ENCODE measurements at places on chromosomes 6 and 20. TPM values are rescaled to one million over a fixed set of nuclear protein-coding genes. Genes with fewer than 3 reads are reported as not detected.

DNA sequence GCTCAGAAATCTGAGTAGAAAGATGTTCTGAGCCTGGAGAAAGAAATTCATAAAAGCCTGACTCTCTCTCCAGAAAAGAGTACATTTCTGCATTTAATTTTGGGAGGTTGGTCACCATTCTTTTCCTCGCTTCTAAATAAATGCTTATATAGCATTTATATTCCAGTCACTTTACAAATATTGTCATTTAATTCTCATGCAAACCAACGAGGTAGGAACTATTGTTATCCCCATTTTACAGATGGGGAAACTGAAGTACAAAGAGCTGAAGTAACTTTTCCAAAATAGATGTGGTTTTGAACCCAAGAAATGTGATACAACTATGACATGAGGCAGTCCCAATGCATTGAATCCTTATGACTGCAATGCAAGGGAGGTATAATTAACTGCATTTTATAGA is 4.5 kb upstream of the TRIB3 start:
- no peak for DNase-seq

- no peak for DNase-seq
Observed at GRCh38 chr6:100892693-100893092, 11.6 kb upstream of the ASCC3 start.

DNA sequence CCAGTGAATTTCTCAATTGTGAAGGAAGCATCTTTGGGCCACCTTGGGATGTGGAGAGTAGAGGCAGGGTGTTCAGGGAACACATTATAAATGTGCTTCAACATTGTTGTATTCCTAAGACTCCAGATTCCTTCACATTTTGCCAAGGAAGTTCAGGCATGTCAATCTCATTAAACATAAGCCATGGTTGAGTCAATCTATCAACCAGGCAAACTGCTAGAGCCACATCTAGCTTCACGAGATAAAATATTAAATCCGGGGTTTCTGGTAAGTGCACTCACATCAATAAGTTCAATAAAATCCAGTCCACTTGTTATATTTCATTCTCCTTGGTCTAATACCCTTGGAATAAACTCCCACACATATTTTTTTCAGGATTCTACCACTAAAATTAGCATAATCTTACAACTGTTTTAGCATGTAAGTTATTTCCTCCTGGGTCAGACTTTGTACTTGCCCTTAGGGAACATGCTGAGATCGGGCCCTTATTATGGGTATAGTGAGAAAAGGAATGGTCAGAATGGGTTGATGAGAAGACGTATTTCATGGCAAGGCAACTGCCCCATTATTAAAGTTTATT is 93.6 kb downstream of the ADTRP start:
- DNase-seq = no peak

DNA sequence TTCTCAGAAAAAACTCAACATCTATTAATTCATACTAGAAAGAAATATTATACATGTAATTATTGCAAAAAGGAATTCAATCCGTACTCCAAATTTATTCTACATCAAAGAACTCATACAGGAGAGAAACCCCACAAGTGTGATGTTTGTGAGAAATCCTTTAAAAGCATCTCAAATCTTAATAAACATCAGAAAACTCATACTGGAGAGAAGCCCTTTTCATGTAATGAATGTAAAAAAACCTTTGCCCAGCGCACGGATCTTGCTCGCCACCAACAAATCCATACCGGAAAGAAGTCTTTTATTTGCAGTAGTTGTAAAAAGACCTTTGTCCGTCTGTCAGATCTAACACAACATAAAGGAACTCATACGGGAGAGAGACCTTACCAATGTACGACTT is 22.0 kb downstream of the ZNF334 start:
- DNase-seq = no peak

DNA sequence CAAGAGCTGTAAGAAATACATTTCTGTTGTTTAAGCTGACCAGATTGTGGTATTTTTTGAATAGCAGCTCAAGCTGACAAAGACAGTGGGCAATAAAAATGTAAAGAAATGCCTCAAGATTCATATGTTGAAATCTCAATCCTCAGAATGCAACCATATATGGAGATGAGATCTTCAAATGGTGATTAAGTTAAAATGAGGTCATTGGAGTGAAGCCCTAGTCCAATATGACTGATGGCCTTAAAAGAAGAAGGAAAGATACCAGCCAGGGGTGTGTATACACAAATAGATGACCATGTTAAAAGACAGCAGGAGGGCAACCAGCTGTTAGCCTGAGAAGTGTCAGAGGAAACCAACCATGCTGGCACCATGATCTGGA is 7.1 kb upstream of the DDO start:
- no peak for DNase-seq

- no peak for DNase-seq
Observed at GRCh38 chr6:155708100-155708499, 252.5 kb upstream of the NOX3 start.

GRCh38 chr6:91654357-91654756 is 1067.5 kb upstream of the MAP3K7 start:
- DNase-seq = no peak

GRCh38 chr20:36439040-36439730 is 102.1 kb upstream of the MYL9 start:
- DNase-seq = peak; percentile 65

GRCh38 chr6:28770732-28771131 is 153.1 kb downstream of the TRIM27 start:
- no peak for DNase-seq

DNA sequence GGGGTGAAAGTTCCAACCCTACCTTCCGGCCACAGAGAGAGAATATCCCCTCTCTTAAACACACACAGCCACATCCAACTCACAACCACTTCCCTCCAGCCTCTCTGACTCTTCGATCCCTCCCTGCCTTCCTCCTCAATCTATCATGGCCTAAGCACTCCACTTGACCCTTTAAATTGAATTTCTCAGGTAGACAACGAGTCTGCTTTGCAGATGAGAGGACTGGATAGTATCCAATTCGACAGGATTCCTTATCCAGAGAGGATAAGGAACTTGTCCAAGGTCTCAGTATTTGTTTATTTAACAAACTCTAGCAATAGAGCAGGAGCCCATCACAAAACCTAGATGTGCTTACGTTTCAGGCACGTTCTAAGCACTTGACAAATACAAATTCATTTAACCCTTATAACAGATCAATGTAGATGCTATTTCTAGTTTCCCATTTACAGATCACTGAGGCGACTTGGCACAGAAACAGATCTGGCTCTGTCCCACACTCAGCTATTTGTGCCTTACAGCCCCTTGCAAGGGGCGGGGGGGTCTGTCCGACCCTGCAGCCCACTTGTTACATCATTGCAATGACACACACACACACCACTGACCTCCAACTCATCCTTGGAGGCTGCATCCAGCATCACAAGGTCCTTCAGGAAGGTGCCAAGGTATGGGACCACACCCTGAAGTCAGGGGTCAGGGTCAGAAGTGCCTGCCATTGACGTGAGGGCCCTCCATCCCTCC is 4.5 kb downstream of the RGL2 start:
- no peak for DNase-seq

DNA sequence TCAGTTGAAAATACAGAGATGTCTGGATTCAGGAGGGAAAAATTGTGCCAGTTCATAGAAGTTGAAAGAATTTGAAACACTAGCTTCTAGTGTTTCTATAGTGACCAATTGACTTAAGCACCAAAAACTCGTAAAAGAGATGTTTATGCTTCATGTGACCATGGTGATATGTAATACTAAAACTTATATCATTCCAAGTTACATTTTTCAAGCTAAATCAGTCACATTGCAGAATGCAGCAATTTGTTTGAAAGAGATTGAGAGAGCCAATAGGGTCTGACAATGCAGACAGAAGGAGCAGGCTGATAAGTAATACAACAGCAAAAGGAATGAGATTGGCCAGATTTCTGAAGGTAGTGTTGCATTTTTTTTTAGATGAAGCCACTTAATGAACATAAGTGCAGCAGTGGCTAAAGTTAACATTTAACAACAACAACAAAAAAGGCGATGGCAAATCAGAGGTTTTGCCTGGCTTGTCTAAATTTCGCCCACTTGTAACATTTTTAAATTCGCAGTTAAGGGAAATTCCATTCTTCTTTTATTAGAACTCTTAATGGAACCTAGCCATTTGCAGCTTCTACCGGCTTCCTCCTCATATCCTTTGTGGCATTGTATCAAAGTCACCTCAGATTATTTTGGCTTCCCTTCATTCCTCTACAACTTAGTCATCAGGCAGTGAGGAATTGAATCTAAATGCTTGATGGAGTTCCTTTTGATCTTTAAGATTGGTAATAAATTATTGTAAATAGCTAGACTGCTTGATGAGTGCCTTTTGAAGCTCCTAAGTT is 484.0 kb upstream of the SOX4 start:
- no peak for DNase-seq

DNA sequence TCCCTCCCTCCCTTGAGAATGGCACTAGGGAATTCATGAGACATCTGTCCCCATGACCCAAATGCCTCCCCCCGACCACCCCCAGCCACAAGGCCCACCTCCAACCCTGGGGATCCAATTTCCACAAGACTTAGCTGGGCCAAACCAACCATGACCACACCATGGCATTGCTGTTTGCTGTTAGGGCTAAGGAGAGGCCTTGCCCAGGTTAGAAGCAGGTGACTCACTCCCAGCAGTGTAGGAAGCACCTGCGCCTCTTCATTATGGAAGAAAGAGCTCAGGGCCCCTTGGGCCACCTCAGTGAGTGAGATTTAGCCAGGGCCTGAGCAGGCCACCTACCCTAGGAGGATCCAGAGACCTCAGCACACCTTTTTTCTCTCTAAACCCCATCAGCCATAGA is 337.9 kb downstream of the TAF4 start:
- no peak for DNase-seq

- no peak for DNase-seq
Observed at GRCh38 chr6:29666826-29667130, 9.9 kb downstream of the MOG start.

GRCh38 chr6:38062066-38062465 is 242.5 kb downstream of the ZFAND3 start:
- no peak for DNase-seq

DNA sequence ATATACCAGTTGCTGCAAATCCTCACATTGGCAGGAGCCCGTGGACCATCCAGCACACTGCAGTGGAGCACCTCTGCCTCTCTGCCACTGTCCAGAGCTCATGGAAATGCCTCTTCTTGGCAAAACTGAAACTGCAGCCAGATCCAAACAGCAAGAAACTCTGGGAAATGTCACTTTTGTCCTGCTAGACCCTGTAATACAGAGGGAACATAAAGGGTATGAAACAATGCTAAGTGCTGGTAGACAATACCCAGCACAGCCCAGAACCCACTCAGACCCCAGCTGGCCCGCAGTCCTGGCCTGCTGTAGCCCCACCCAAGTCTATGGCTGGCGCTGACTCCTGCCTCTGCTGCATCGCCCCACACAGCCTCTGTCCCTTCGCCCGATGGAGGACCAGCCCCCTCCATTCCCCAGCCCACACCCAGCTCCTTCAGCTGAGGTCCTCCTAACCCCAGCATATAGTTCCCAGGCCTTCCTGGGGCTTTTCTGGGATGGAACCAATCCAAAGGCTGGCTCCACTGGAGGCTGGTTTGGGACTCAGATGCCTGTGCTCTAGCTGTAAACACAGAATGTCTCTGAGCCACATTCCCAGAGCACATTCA is 242.5 kb downstream of the LRFN2 start:
- no peak for DNase-seq

The GSTA1 gene
- total RNA-seq = 46.7 TPM

The TPBG gene
- 3.0 TPM for total RNA-seq

The TSBP1 gene
- total RNA-seq = not detected
